ENCODE measurements at places on chromosomes 2 and 18.

DNA sequence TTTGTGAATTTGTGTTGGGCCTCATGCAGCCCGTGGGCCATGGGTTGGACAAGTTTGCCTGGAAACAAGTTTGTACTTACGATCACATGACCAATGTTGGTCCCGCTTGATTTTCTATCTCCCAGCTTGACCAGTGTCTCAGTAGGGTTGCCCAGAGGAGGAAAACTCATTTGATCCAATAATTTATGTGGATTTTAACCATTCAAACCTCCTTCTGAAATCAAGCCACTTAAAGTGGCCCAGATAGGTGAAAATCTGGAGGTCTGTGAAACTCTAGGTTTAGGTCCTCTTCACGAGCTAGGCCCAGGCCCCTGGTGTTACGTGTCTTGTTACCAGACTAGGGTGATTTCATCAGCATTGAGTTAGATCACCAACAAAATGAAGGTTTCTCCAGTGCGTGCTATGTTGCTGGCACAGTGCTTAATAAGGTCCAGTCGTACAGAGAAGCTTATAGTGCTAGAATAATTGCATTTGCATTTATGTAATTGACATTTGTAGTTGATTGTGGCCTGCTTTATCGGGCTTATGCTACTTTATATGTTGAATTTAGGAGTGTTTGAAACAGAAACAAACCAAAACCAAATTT lies 4.4 kb downstream of the ACTR2 start:
- no peak for DNase-seq

DNA sequence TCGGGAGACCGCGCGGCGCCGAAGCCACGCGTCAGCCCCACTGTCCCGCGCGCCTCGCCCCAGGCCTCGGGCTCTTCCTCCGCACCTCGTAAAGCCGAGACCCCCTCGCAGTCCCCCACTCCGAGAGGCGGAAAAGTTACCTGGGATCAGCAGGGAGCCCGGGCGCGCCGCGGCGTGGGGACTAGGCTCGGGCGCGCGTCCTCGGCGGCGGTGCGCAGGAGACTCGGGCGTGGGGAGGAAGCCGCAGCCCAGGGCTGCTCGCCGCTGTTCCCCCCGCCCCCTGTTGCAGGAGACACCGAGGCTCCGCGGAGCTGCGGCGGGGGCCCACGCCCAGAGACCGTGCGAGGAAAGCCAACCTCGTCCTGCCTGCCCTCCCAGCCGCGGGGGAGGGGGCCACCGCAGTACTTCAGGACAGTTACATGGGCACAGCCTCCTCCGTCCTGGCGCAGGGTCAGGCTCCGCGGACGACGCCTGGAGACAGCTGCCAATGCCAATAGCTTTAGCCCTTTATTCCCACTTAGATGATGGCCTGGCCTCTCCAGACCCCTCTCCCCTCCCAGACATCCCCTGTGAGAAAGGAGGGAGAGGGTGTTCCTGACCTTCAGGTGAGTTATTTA lies at the start of gene EPB41L3:
Gene EPB41L3, minus strand, starts transcription at position 225 of the 617 bp plus-strand sequence. CDS start 54,814 bp downstream, outside the sequence.
- DNase-seq, result no peak

GRCh38 chr2:162917626-162918025 lies 79.1 kb upstream of the KCNH7 start:
- DNase-seq, result no peak

DNA sequence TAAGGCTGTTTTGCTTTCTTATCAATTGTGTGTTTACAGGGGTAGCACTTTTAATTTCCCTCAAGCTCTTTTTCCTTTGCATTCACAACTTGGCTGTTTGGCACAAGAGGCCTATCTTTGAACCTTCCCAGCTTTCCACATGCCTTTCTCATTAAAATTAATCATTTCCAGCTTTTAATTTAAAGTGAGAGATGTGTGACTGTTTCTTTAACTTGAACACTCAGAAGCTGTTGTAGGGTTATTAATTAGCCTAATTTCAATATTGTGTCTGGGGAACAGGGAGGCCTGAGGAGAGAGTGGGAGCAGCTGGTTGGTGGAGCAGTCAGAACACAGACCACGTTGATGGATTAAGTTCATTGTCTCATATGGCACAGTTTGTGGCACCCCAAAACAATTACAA lies 4.7 kb downstream of the ASB1 start:
- no peak for DNase-seq

- no peak for DNase-seq
These were observed 174.7 kb downstream of the ACKR3 start for GRCh38 chr2:236744281-236744705.

- DNase-seq, result no peak
These were observed 298.4 kb upstream of the MMADHC start for GRCh38 chr2:149885946-149886345.

DNA sequence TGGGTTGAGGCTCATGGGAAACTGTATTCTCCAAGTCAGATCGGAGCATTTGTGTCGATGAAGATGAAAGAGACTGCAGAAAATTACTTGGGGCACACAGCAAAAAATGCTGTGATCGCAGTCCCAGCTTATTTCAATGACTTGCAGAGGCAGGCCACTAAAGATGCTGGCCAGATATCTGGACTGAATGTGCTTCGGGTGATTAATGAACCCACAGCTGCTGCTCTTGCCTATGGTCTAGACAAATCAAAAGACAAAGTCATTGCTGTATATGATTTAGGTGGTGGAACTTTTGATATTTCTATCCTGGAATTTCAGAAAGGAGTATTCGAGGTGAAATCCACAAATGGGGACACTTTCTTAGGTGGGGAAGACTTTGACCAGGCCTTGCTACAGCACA lies 336.6 kb downstream of the PAX3 start:
- DNase-seq, result no peak

GRCh38 chr2:193187816-193188215 lies 993.1 kb upstream of the TMEFF2 start:
- no peak for DNase-seq

- no peak for DNase-seq
These were observed 58.4 kb downstream of the SEMA4F start for GRCh38 chr2:74712223-74713053.

DNA sequence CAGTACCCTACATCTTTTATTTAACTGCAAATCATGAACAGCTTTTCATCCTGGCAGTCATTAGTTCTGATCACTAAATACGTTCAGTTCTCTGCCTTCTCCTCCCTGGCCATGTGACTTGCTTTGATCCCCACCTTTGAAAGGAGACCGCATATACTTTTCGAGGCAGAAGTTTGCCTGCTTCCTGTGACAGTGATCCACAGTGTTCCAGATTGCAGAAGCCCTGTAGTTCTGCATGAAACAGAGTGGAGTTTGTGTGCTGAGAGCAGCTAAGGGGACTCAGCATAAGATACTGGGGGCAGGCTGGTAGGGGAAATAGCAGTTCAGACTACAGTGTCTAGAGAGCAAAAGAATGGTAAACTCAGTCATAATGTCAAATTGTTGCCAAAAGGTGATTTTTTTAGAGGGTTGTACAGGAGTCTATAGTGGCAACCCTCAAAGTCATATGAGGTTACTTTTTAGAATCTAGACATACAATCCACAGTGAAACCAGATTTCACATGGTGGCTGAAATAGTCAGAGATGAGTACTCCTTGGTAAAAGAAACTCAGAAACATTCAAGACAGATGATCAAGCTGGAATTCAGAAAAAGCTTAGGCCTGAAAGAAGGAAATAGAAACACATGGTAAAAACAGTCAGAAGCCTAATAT lies 1800.4 kb upstream of the CELF4 start:
- DNase-seq, result no peak

DNA sequence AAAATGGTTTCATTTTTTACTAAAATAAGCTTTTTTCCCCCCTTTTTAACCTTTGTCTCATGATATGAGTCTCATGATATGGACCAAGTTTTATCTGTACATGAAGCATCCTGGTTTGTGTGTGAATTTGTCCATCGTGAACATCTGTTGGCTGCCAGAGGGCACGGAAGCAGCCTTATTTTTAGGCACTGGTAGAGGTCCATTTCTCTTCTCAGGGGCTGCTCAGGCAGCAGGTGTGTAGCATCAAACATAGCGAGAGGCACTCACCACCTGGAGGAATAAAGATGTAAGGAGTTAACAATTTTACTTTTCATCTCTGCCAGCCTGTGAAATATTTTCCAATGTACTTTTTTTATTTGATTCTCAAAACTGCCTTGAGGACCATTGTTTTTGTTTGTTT lies 134.5 kb downstream of the RHBDD1 start:
- DNase-seq, result no peak

- no peak for DNase-seq
These were observed 55.6 kb downstream of the ACAA2 start for GRCh38 chr18:49757513-49758262.

GRCh38 chr2:150624001-150624401 lies 136.5 kb upstream of the RND3 start:
- DNase-seq, result no peak

GRCh38 chr2:205115511-205115910 lies 566.8 kb upstream of the NRP2 start:
- no peak for DNase-seq

- DNase-seq, result no peak
These were observed 8.8 kb upstream of the POMC start for GRCh38 chr2:25177211-25177611.

DNA sequence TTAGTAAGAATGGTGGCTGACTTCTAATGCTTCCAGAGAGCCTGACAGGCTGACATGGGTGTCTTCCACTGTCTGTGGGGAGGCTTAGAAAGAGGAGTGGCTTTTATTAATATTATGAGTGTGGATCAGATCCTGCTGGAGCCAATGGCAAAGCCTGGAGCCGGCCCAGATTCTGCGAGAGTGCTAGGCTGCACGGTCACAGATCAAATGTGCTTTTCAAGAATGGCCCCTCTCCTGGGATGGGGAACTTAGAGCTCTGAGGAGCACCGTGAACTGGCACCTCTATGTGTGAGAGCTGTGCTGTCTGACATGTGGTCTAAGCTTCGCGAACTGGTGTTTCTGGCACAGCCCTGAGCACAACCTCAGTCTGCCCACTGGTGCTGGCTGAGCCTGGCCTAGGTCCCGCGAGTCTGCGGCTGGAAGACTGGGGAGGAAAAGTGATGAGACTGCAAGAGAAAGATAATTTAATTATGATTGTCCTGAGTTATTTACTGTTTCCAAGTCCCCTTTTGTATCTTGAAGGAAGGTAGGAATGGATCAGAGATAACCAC lies 70.4 kb downstream of the ASAP2 start:
- DNase-seq, result no peak

Measured in stimulated activated CD8-positive, alpha-beta memory T cell treated with anti-CD3 and anti-CD28 coated beads, Interleukin-15, amount 100 ng/mL, for 24 hours (primary cell).